Suppressor macrophage treated with lipopolysaccharide for 1 hour (primary cell): ENCODE measurements at places on chromosomes 13 and 19.

DNA sequence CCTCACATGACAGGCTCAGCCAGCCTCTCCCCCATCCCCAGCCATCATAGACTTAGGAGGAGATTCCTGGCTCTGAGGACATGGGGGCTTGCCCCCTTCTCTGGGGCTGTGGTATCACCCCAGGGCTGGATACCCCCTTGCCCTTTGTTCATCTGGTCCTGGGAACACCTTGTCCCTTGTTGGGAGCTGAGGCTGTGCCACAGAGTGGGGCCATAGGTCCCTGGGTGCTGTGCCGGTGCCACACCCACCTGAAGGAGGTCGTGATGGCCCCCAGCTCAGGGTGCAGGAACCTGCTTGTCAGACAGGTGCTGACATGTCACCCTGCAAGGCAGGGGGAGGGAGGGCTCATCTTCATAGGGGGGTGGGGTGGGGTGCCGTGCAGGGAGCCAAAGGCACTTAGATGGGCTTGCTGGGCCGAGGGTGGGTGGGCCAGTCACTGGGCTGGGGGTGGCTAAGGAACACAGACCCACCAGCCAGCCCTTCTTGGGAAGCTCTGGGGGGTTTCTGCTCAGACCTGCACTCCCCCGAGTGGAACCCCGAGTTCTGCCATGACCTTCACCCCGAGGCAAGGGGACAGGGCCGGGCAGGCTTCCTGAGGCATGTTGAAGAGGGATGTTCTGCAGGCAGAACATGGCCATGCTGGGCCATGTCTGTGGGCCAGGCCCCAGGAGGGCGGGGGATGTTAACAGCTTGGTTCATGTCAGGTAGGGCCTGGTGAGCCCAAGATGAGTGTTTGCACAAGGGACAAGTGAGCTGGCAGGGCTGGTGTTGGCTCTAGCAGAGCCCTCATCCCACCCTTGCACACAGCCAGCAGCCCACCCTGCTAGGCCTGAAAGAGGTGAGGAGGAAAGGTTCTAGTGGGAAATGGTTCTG, 28.0 kb downstream of the TSSK6 start:
- no peak for DNase-seq

- no peak for DNase-seq
Measured at GRCh38 chr19:47012617-47013016, 7.0 kb upstream of the NPAS1 start.

GRCh38 chr19:51572908-51573307, 1.8 kb downstream of the ZNF175 start:
- DNase-seq: no peak

DNA sequence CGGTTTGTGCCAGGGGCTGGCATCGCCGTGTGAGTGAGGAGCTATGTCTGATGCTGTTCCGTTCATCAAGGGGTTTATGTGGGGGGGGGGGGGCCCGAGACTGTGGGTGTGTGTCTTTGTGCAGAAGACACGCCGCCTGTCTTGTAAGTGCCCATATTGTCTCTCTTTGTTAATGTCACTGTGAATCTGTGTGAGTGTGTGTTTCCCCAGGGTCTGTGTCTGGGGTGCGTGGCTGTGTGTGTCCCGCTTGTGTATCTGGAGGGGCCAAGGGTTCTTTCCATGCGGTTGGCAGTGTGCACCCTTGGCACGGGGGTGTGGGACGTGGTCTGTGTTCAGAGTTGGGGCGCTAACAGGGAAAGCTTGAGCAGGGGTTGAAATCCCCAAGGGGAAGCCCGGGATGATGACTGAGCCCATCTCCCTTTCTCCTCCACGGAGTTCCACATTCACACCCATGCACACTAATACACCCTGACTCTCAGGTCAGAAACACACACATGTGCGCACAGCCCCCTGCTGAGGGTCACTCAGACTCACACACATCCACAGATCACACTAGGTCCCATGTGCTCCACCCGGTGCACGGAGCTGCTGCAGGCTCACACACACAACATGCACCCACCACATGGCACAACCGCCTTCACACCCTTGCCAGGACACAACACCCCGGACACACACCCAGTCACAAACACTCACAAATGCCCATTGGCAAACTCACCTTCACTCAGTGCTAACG, 1.8 kb downstream of the NCAN start:
- peak; percentile 56 for DNase-seq

DNA sequence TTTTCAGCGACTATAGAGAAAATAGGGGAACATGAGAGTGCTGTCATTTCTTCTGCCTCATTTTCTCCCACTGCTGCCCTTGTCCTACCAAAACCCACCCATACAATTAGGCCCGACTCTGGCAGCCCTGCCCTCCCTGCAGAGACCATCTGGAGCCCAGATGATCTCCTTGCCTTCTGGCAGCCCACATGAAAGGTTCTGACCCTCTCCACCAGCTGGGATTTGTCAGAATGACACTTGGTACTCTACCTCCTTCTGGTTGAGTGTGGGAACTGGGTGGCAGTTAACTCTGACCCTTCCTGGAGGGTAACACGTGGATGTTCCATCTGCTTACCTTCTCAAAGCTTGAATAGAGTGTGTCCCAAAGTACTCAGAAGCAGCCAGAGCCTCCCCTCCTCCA, 21.0 kb upstream of the SIAH3 start:
- DNase-seq: no peak

DNA sequence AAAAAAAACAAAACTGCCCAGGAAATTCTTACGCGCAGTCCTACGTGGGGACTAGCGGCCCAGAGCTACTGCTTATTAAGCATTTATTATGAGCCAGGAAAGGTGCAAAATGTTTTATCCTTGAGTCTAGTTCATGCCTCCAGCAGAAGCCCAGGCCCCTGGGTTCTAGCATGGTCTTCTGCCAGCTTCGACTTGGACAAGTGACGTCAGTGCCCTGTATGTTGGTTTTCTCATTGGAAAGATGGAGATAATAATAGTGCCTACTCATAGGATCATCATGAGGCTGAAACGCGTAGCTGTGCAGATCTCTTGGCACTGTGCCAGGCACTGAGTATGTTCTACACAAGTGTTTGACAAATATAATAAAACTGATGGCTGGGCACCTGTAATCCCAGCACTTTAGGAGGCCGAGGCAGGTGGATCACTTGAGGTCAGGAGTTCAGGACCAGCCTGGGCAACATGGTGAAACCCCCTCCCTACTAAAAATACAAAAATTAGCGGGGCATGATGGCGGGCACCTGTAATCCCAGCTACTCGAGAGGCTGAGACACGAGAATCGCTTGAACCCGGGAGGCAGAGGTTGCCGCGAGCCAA, 12.4 kb upstream of the SULT2B1 start:
- DNase-seq: no peak

- no peak for DNase-seq
Measured at GRCh38 chr13:75178436-75178835, 303.5 kb downstream of the TBC1D4 start.

DNA sequence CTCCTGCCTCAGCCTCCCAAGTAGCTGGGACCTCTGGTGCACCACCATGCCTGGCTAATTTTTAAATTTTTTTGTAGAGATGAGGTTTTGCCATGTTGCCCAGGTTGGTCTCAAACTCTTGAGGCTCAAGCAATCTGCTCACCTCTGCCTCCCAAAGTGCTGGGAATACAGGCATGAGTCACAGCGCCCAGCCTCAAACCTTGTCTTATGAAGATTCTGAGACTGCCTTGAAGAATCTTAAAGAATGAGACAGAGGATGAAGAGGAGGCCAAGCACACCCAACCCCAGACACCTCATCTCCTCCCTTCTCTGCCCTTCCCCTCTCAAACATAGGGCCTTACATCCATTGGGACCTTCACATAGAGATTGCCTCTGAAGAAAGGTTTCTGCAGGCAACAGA, 179.7 kb downstream of the ABCC4 start:
- no peak for DNase-seq

- no peak for DNase-seq
Measured at GRCh38 chr13:37602733-37603381, 4.3 kb upstream of the POSTN start.

GRCh38 chr13:73939071-73939380, 195.2 kb downstream of the KLF12 start:
- no peak for DNase-seq

GRCh38 chr13:65864039-65864438, 1366.1 kb downstream of the PCDH9 start:
- DNase-seq: no peak

DNA sequence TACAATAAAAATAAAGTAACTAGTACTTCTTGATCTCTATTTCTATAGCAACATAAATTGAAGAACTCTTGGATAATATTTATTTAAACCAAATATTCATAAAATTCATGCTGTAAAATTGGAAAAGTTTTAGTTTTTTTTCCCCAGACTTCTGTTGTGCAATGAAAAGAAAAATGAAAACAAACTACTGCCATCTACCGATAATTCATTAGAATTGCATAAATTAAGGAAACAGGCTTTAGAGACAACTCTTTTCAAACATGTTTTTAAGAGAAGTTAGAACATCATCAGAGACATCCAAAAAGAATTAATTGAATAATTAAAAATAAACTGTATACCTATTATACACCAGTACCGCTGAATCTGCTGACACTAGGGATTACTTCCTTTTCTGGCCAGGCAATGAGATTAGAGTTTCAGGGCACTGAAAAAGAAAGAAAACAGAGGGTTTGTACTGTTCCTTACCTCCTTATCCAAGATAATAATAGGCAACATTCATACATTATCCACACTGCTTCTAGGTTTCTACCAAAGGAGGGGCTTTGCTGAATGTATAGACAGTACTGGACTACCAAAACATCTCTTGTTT, 4.9 kb downstream of the CCDC122 start:
- peak; percentile 70 for DNase-seq

- DNase-seq: no peak
Measured at GRCh38 chr19:17137417-17137816, 61.8 kb downstream of the MYO9B start.

DNA sequence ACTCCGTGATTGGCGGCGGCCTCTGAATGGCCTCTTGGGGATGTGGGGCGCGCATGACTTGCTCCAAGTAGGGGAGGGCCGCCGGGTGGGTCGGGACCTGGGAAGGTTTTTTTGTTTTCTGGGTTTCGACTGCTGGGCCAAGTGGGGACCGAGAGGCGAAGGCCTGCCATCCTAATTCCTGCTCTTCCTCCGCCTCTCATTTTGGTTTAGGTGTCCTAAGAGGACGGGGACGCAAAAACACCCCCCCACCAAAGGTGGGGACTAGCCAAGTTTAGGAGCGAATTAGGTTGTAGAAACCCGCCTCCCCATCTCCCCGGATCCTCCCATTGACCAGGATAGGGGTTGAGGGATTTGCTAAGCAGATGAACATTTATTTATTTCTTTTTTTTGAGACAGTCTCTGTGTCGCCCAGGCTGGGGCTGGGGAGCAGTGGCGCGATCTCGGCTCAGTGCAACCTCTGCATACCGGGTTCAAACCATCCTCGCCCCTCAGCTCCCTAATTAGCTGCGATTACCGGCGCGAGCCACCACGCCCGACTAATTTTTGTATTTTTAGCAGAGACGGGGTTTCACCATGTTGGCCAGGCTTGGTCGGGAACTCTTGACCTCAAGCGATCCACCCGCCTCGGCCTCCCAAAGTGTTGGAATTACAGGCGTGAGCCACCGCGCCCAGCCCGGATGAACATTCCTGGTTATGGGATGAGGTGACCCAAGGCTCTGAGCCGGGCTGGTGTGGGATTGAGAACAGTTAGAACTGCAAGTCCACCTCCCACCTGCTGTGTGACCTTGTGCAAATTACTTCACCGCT, 838 bp downstream of the PPP2R1A start:
- no peak for DNase-seq

GRCh38 chr19:17404621-17405249, 695 bp downstream of the BST2 start:
- no peak for DNase-seq

DNA sequence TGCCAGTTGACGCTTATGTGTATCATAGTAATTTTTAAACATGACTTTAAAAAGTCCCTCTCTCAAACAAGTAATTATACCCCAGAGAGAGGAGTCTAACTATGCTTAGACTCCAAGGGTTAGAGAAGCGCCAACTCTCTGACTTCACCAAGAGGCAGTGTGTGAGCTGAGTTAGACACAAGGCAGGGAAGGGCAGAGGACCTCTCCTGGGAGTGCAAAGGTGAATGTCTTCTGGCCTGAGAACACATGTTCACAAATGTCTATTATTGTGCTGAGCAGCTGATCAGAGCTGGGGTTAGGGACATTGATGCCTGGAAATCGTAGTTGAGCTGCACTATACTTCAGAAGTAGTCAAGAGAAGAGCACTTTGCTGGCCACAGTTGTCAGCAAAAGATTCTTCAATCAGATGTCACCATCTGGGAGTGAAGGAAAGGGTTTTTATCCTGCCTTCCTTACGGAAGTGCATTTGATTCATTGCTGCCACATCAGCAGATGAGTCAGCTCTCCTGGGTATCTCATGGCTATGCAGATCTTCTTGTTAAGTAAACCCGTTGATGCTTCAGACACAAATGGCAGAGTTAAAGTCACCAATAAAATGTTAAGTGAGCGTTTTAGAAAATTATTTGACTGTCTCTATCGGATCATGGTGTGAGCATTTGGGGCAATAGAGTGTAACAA, 283.2 kb upstream of the ARGLU1 start:
- DNase-seq: no peak

- no peak for DNase-seq
Measured at GRCh38 chr13:29743201-29743786, 107.1 kb downstream of the UBL3 start.

- peak; percentile 70 for DNase-seq
Measured at GRCh38 chr19:13094771-13095392, 7.8 kb downstream of the LYL1 start.

- no peak for DNase-seq
Measured at GRCh38 chr13:20579191-20579590, 12.2 kb downstream of the IFT88 start.

GRCh38 chr13:80754441-80754840, 413.5 kb upstream of the SPRY2 start:
- DNase-seq: no peak

DNA sequence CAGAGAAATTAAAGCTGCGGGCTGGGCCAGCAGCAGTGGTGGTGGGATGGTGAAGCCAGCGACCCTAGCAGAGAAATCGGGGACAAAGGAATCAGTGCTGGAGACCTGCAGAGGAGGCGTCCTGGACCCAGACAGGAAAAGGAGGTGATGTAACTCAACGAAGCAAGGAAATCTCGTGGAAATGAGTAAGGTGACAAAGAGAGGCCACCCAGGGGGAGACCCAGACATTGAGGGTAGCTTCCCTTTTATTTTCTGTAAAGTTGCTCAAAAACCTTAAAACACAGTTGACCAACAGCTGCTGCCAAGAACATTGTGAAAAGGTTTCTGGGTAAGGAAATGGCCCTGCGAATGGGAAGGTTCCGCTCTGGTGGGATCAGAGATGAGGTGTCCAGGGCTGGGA, 13.3 kb upstream of the RETN start:
- DNase-seq: peak; percentile 84

DNA sequence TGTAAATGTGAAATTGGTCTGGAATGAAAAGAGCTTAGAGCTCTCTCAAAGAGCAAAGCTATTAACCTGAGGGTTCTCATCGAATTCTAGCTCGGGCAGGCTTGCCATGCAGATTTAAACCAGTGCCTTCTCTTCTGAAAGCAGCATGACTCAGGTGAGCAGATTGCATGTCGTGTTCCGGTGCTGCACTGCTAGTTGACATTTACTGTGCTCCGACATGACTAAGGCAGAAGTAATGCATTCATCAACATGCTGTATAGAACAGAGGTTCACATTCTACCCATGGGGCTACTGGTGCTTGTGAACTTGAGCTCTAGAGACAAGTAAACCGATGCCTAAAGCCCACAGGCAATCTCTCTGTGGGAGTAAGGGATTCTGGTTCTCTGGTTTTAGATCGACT, 947.7 kb downstream of the EFNB2 start:
- DNase-seq: no peak

- no peak for DNase-seq
Measured at GRCh38 chr13:33135097-33135496, 118.9 kb downstream of the KL start.

- no peak for DNase-seq
Measured at GRCh38 chr19:17058236-17058635, 17.0 kb downstream of the HAUS8 start.

- DNase-seq: no peak
Measured at GRCh38 chr13:75760131-75761021, 124.2 kb downstream of the LMO7 start.
